Ovary (tissue), 10 donors: ENCODE measurements at places on chromosomes 11 and 22. TPM values are rescaled to one million over a fixed set of nuclear protein-coding genes. Genes with fewer than 3 reads are reported as not detected.

The METTL15 gene
- 12.4 TPM for total RNA-seq

The MAJIN gene
- total RNA-seq: 0.46 TPM

The OR8D4 gene
- not detected for total RNA-seq

The GLB1L3 gene
- total RNA-seq: 0.20 TPM

The CYTH4 gene
- 6.2 TPM for total RNA-seq

DNA sequence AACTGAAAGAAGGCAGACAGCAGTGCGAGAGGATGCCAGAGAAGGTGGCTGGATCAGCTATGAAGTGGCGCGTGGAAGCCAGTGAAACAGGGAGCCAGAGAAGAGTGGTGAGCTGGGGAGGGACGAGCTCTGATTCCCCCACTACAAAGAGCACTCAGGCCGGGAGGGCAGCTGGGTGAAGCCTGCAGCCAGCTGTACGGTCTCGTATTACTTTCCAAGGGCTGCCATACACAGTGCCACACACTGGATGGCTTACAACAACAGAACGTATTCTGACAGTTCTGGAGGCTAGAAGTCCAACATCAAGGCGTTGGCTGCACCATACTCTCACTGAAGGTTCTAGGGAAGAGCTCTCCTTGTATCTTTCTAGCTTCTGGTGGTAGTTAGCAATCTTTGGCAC is 47.1 kb upstream of the WNT11 start:
- no peak overlapping the region for H3K27ac ChIP-seq
- no peak for DNase-seq
- H3K4me3 ChIP-seq: no peak overlapping the region
- H3K4me1 ChIP-seq: no peaks in the 10 kb centered on the region
- H3K27me3 ChIP-seq: no peaks in the 10 kb centered on the region

DNA sequence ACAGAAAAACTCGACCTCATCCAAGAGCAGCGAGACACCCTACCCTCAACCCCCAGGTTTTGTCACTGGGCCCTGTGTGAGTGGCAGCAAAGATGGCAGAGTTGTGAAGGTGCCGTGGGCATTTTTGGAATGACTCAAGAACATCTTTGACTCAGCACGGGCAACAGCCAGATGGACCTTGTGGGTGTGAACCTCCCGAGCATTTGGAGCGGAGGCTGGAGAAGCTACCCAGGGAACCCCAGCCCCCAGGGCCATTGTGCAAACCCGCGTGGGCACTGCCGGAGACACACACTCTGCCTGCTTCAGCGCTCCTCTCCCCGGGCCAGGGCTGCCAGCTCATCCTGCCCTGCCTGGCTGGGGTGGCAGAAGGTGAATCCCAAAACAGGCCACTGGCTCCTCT is 66.1 kb downstream of the PANX1 start:
- DNase-seq: no peak
- no peak overlapping the region for H3K4me3 ChIP-seq
- H3K27me3 ChIP-seq: no peaks in the 10 kb centered on the region
- no peaks in the 10 kb centered on the region for H3K4me1 ChIP-seq
